ENCODE measurements at places on chromosomes 2 and 18.

DNA sequence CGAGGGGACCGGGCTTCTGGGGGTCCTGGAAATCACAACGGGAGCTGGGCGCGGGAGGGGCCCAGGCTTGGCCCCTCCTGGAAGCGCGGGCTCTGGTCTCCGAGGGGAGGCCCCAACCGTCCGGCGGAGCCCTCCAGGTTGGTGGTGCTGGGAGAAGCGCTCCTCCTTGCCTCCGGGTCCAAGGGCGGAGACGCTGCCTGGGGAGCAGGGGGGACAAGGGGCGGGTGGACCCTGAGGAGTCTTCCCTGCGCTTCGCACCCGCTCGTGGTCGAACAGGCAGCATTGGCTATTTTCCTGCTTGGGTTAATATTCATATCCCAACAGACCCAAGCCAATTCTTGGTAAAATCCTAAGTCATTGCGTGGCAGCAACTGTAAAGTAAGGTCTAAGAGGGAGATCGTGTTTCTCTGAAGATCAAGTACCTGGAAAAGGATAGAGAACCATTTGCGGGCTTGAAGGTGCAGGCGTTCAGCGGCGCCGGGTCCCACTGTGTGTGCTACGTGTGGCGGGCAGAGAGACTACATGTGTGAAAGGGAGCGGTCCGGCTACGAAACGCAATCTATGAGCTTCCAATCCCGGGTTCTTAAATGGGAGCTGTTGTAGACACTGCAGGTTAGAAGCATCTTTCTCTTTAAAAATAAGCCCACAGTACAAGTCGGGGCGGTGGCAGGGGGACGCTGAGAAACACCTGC lies 805 bp downstream of the CIDEA start:
- DNase-seq: no peak

DNA sequence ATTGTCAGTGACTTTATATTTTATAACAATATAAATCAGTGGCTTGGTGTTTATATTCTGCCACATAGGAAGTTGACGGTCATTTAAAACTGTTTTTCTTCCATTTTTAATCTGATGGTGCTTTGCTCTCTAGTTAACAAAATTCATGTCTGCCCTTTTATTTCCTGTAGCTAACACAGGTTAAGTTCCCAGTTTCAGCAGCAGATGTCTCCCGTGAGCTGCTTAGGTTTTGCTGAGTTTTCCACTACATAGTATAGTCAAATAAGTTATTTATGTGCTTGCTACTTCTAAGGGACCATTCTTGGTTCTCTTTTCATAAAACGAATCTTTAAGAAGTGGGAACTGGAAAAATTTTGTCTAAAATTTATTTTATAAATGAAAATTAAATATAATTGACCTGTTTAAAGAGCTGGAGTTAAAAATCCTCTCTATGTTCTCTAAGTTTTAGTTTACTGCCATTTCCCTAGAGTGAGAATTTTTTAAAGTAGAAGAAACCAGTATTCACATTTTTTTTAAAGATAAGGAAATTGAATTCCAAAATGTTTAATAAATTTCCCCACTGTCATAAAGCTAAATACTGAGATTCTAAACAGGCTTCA lies 20.6 kb downstream of the HTR2B start:
- peak; percentile 37 for DNase-seq

DNA sequence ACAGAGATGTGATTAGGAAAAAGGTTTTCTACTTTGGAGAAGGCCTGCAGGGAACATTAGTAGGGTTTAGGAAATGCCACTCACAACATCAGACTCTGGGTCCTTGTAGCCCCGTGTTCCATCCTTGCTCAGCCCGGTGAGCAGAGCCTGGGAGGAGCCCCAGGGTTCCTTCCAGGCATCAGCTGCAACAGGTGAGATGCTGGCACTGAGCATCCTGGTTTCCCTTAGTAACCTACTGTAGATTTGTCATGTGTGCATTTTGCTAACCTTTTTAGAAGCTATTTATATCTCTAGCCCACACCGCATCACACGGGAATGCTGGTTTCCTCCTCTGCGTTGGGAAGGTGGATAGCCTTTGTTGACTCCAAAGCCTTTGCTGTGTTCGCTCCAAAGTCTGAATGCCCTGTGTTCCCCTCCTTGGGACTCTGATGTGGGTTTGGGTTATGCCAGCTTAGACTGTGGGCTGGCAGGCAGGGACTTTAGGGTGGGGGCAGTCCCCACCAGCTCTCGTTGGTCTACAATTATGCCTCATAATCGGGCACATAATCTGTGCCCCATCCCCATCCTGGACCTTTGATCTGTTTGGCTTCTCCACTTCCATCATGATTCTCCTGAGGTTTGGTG lies 69.3 kb downstream of the TMEM247 start:
- no peak for DNase-seq

DNA sequence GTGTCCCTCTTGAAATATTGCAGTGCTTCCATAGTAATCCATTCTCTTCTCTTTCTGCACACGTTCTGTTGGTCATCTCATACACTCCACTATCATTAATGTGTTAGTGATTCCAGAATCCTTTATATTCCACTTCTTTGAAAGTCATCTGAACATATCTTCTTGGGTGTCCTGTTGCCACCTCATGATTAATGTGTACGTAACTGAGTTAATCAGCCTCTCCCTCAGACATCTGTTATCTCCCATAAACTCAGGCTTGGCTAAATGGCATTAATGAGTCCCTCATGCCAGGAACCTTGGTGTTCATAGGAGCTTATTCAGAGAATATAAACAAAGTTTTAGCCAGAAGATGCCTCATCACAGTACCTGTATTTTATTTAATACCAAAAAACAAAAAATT lies 126.4 kb downstream of the NCOA1 start:
- DNase-seq: no peak

DNA sequence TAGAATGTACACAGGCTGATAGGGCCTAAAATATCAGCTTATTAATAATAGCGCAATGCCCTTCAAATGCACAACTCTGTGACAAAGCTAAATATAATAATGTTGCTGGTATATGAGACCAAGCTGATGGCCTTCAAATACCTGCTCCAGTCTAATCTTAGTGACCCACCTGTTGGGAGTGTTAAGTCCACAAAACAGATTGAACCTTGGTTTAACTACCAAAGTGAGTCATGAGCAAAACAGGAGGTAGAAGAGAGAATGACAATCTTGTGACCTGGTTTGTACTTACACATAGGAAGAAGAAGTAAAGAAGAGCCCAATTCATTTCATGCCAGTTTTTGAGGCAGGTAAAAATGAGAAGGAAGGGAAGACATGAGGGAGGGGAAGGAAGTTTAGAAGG lies 295.0 kb downstream of the NR4A2 start:
- DNase-seq: no peak

DNA sequence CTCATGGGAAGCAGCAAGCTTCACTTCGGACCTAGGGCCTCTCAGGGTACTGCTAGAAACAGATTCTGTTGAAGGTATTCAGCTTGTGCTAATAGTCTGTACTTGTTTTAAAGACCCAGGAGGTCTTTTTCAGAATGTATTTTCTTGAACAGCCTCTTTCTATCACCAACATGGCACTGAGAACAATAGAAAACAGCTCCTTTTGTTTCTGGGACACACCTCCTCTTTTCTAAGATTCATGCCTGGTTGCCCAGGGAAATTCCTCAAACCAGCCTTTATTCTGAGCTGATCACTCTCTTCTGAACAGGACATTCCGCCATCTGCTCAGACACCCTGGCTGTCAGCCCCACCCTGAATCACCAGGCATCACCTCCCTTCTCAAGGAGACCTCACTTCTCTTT lies 389.6 kb downstream of the TGIF1 start:
- no peak for DNase-seq

GRCh38 chr2:134932864-134933526 lies 14.4 kb downstream of the CCNT2 start:
- no peak for DNase-seq

DNA sequence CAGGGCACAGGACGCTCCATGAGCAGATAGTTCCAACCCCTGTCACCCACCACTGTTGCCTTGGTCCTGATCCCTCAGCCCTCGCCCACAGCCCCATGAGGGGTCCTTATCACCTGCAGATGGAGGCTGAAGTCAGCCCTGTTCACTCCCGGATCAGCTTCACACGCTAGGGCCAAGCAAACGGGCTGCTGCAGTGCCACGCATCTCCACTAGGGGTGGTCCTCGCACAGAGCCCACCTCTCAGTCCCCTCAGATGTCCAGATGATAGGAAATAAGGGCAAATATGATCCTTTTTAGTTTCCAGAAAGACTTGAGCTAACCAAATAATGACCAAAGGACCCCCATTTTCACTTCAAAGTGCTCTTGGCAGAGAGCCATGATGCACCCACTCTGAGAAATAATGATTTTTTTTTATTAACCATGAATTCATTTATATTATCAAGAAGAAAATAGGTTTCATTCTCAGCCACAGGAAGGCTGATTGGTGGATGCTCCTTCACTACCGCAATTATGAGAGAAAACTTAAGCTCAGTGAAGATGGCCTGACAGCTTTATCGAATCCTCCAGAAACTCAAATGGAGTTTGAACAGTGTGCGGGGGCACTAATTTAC lies 71.9 kb upstream of the KLHL29 start:
- DNase-seq: peak; percentile 23

DNA sequence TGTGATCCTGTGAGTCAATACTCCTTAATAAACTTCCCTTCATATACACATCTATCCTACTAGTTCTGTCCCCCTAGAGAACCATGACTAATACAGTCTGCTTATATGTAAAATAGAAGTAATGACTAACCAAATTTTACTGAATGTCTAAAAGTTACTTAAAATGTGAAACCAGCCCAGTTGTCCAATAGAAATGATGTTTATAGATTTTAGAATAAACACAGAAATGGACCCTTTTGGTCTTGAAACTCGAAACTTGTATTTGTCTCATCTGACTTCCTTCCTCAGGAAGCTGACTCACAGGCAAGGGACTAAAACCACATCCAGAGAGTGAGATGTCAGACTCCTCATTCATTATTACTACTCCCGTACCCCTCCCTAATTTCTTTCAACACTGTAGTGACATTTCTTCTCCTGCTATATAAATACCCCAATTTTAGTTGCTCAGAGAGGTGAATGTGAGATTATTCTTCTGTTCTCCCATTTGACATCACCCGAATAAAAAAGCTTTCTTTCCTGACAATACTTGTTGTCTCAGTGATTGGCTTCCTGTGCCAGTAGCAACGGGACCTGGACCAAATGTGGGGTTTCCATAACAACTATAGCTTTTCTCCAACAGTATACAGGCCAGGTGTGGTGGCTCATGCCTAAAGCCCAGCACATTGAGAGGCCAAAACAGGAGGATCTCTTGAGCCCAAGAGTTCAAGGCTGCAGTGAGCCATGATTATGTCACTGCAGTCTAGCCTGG lies 486.0 kb downstream of the ERBB4 start:
- DNase-seq: no peak

DNA sequence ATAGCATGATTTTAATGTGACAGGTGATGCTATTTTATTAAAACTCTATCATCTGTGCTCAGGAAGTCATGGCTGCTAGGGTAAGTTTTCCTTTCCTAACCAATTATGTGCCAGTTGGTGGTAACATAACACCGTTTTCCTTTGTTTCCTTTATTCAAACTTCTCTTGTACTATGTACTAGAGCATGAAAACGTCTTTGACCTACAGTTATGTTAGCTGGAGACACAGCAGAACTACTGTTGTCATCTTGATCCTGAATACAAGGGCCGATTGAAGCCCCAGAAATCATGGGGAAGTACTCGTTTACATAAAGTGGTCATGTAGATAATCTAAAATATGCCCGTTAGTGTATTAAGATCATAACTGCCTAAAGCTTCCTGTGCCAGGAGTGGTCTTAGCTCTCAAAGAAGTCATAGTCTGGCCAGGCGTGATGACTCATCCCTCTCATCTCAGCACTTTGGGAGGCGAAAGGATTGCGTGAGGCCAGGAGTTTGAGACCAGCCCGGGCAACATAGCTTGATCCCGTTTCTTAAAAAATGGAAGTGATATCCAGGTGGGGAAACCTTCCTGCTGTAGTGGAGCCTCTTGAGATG lies 20.5 kb downstream of the NEDD4L start:
- no peak for DNase-seq

DNA sequence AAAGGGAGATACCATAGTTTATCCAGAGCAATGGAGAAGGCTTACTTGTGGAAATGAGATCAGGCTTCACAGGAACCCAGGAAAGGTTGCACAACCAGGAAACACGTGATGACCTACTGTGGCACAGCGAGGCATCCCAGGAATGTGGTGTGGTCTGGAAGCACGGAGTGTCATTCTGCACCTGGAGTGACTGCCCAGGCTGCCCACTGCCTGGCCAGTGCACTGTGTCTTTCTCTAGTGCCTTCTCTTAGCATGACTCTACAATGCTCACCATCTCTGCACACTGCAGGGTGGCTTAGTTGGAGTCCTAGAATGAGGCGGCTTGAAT lies 48.9 kb downstream of the CHST9 start:
- DNase-seq: no peak

GRCh38 chr2:12316476-12316875 lies 400.3 kb upstream of the TRIB2 start:
- no peak for DNase-seq

- DNase-seq: no peak
Measured at GRCh38 chr2:157792335-157793052, 83.6 kb downstream of the ACVR1 start.

- DNase-seq: no peak
Measured at GRCh38 chr18:72700961-72701710, 157.0 kb upstream of the CBLN2 start.

DNA sequence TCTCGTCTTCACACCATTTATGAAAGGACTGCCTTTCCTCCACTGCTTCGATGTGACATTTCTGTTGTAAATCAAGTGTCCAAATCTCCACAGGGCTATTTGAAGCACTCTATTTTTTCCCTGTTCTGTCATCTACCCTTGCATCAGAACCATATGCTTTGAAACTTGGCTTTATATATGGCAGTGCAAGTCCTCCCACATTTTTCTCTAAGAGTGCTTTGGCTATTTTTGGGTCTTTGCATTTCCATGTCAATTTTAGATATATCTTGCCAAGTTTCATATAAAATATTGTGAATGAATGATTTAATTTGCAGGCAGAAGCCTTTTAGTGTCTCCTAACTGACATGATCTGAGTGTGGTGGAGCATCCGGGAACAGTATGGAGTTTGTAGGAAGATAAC lies 37.8 kb upstream of the CBLN2 start:
- no peak for DNase-seq

DNA sequence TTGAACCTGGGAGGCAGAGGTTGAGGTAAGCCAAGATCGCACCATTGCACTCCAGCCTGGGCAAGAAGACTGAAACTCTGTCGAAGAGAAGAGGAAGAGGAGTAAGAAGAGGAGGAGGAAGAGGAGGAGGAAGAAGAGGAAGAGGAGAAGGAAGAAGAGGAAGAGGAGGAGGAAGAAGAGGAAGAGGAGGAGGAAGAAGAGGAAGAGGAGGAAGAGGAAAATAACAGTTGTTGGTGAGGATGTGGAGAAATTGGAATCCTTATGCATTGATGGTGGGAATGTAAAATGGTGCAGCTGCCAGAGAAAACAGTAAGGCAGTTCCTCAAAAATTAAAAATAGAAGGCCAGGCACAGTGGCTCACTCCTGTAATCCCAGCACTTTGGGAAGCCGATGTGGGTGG lies 8.5 kb upstream of the NCL start:
- DNase-seq: no peak

- peak; percentile 48 for DNase-seq
Measured at GRCh38 chr2:172864182-172864581, 128.5 kb downstream of the RAPGEF4 start.
